Omental fat pad (tissue), 4 donors: ENCODE measurements at places on chromosomes 4 and X.

DNA sequence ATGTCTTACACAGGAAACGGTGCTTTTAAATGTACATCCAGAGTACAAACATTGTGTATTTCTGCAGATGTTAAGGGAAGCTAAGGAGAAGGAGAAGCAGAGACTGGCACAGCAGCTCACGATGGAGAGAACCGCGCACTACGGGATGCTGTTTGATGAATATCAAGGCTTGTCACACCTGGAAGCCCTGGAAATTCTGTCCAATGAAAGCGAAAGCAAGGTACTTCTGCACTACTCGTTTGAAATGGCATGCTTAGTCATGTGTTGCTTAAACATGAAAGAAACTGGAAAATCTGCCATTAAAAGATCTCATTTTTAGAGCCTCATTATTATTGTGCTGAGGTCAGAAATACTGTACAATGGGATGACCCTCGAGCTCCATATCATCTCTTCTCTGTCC is 47.2 kb downstream of the FAM114A1 start:
- no peak for DNase-seq

- no peak for DNase-seq
Measured at GRCh38 chr4:163816494-163816893, 322.0 kb downstream of the TMA16 start.

DNA sequence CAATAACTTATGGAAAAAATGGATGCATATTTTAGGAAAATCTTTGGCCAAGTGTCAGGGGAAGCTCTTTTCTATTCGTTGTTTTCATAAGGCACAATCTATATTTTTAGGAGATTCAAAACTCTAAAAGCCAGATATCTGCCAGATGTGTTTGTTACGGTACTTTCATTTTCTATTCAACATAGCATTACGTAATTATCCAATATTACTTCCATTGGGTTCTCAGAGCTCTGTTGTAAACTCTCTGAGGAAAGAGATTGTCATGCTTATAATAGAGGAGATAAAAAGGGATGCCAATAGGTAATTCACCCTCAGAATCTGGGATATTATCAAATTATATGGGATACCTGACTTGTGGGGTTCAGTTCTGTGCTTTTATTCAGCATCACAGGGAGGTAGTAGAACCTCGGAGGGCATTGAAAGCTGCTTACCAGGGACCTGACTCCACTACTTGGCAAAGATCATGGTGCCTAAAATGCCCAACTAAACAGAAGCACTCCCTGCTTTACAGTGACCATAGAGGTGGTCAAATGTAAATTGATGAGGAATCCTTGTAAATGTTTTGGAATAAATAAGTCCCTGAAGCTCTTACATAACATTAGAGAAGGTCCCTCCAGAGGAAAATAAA is 32.9 kb upstream of the GC start:
- no peak for DNase-seq

DNA sequence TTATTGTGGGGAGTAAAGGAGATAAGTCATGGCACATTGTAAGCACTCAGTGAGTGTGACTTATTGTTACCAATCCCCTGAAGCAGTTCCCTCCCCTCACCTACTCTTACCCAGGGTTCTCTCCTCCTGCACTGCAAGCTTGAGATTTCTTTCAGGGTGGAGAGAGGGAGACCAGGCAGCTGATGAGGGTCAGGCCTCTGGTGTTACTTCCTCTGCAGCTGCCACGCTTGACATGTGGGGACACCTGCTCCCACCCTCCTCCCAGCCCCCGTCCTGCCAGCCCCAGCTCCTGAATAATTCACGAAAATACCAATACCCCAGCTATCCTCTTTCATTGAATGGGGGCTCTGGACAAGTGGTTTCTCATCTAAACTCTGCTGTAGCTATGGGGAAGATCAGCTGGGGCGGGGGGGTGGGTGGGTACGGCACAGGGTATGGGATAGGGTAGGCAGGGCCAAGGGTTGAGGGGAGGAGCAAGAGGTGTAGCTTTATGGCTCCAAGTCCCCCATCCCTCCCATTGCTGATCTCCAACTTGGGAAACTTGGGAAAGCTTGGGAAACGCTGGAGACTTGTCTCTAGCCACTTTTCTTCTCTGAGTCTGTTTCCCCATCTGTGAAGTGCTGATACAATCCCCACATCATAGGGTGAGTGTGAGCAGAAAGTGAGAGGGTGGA is 148.5 kb upstream of the PJA1 start:
- no peak for DNase-seq

DNA sequence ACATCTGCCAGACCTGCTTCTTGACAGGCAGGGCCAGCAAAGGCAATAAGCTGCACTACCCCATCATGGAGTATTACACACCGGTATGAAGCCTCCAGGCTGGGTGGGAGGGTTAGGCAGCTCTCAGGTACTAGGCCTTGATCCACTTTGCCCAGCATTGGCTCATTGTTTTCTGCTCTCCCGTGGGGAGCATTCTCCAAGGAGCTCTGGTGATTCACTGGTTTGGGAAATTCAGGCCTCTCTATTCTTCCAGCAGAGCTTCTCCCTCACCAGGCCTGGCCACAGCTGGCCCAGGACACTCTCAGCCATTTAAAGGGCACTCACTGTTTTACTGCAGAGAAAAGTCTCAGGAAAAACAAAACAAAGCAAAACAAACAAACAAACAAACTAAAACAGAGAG is 33.0 kb downstream of the DRP2 start:
- no peak for DNase-seq

DNA sequence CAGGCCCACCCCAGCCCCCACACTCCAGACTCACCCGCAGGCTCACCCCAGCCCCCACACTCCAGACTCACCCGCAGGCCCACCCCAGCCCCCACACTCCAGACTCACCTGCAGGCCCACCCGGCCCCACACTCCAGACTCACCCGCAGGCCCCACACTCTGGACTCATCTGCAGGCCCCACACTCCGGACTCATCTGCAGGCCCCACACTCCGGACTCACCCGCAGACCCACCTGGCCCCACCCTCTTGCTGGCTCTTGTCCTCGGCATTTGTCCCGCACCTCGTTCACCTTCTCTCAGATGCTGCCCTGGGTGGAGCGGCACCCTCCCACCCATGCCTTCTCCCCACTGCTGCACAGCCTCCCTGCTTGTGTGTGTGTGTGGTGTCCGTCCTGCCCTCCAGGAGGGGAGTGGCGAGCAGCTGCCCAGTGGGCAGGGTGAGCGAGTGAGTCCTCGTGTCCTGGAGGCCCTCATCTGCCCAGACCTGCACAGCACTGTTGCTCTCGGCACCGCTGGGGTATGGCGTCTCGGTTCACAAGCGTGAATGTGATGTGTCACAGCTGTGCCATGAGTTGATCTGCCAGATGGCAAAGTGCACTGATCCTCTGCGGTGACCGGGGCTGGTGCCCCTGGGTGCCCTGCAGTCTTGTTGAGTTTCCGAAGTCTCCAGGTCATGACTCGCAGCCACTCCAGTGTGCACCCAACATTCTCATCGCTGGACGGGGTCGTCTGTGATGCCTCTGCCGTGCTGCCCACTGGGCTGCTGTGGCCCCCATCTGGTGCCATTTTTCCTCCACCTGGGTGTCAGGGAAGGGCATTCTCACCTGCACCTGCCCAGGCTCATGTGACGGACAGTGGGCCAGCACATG is 27.7 kb downstream of the MAEA start:
- DNase-seq = no peak

GRCh38 chrX:85505801-85506200 is 126.3 kb upstream of the POF1B start:
- no peak for DNase-seq

GRCh38 chr4:90234916-90235547 is 107.8 kb downstream of the CCSER1 start:
- no peak for DNase-seq

DNA sequence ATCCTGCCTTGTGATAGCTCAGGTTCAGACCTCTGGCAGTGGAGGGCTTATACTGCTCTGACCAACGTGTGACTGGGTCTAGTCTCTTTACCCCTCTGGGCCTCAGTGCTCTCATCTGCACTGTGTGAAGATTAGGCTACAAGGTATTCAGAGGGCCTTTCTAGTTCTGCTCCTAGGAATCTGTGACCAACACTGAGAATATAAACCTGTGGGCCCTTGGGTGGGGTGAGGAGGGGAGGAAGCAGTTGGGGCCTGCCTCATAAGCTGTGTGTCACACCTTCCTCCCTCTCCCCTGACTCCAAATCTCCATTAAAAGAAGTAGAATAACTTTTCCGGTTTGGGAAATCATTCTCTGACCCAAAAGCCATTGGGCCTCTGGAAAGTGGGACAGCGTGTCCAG is 66.3 kb upstream of the MSN start:
- no peak for DNase-seq

DNA sequence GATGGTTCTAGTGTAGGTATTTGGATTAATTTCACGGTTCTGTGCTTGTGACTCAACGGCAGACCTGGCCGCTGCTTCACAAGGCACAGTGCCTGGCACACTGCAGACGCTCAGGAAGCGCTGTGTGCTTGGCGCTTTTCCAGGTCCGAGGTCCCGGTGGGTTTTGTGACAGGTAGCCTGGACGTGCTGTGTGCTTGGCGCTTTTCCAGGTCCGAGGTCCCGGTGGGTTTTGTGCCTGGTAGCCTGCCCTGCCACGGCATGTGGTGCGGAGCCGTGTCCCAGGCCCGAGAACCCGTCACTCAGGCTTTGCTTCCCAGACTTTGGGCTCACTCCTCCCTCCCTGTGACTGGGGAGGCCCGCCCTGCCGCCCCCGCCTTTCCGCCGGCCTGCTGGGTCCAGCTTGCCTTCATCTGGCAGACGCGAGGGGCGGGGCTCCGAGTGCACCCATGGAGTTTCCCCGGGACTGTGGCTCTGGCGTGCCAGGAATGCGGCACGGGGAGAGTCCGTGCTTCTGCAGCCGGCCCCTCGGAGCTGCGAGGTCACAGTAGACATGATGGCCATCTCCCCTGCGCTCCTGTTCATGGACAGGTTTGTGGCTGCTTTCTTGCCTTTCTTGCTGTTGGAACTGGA is 44.2 kb downstream of the TBC1D14 start:
- DNase-seq = no peak

- DNase-seq = no peak
Measured at GRCh38 chr4:153794006-153794405, 5.1 kb upstream of the SFRP2 start.

GRCh38 chr4:71198958-71199357 is 139.9 kb upstream of the SLC4A4 start:
- DNase-seq = no peak

DNA sequence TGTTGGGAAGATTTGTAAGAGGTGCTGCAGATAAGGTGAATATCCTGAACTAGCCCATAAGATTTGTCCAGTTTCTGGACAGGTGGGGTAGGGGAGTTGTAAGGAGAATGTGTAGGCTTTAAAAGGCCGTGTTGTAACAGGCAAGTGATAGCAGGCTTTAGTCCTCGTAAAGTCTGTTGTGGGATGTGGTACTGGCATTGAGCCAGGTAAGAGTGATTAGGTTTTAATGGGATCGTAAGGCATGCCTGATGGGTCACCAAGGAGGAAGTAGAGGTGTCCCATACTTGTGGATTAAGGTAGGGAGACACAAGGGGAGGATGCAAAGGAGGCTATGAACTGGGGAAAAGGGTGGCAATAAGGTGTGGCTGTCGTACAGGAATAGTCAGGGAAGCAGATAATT is 256.9 kb upstream of the DKK2 start:
- DNase-seq = no peak

- DNase-seq = no peak
Measured at GRCh38 chr4:48944252-48944651, 37.7 kb upstream of the OCIAD2 start.

- no peak for DNase-seq
Measured at GRCh38 chr4:7595934-7596461, 161.3 kb upstream of the PSAPL1 start.

DNA sequence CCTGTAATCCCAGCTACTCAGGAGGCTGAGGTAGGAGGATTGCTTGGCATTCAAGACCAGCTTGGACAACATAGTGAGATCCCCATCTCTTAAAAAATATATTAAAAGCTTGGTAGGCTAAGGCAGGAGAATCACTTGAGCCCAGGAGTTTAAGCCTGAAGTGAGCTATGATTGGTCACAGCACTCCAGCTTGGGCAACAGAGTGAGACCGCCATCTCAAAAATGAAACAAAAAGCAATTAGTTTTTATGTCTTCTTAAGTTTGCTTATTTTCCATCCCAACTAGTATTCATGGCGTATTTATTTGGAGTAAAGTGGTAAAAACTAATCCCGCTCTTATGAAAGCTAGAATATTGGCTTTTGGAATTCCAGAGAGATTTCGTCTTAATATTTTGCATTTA is 25.4 kb upstream of the PDE5A start:
- DNase-seq = no peak

GRCh38 chrX:137032341-137032694 is 1.5 kb downstream of the GPR101 start:
- no peak for DNase-seq

DNA sequence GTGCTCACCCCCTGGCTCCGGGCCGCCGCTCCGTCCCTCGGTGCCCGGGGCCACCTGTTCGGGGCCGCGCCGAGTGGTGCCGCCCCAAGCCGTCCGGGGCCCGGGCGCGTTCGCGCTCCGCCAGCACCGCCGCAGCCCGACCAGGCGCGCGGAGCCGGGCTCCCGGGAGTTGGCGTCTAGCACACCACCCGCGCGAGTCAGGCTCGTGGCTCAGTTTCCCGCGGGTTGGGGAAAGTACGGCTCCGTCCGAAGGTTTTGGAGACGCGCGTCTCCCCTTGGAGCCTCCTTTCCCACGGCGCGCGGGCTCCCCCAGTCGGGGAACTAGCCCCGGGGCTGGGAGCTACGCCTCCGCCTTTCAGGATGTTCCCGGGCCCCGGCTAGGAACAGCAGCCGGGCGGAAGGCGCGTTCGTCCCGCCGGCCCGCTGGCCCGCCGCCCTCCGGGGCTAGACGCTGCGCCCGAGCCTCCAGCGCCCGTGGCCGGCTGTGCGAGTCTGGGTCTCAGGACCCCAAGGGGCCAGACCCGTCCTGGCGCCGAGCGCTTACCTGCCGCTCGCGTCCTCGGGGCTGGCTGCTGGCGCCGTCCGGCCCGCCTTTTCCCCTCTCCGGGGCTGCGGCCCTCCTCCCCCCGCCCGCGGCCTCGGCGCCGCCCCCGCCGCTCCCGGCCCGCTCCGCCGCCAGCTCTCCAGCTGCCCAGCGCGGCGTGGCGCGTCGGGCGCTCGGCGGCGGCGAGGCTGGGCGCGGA is at the start of gene ADGRG2:
Gene ADGRG2, minus strand, starts transcription at position 571 of the 743 bp plus-strand sequence. CDS start 53,634 bp downstream, outside the sequence.
- no peak for DNase-seq

DNA sequence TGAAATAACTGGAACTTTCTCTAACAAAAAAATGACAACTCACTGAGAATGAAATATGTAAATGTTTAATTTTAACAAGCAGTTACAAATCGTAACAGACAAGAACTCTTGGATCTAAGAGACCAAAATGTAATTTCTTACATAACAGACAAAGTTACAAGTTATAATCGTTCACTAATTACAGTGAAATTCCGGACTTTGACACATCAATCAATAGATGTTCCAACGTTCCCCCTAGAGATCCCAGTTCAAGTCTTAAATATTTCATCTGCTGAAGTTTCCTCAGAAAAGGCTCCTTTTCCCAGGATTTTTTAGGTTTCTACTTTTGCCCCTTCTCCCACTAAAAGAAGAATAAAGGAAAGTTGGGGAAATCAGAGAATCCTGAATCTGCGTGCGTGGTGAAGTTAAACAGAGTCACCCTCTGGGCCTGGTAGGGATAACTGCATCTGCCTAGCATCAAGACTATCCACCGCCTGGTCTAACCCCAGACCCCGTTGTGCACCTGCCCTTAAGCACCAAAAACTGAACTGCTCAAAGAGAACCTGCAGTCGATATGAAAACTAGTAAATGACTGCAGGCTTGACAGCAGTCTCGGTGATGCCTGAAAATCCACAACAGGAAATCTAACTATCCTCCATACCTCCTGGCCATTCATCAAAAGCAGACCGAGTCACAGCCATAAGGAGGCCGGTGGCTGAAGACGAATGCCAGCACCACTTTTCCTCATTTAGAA is 2.3 kb downstream of the IRF2 start:
- no peak for DNase-seq
